ENCODE measurements at places on chromosomes 2 and 18. TPM values are rescaled to one million over a fixed set of nuclear protein-coding genes. Genes with fewer than 3 reads are reported as not detected.

The INPP1 gene
- 19.1 TPM for total RNA-seq

The CCDC74B gene
- 2.2 TPM for total RNA-seq

The DIS3L2 gene
- total RNA-seq, result 33.5 TPM

The DLX1 gene
- total RNA-seq, result not detected

The GPR155 gene
- total RNA-seq, result 3.8 TPM

The UGT1A3 gene
- not detected for total RNA-seq

The SLC5A6 gene
- 24.6 TPM for total RNA-seq

The SKA1 gene
- 1.7 TPM for total RNA-seq

The MYO7B gene
- total RNA-seq, result 1.2 TPM

The PROKR1 gene
- not detected for total RNA-seq

The UGT1A6 gene
- not detected for total RNA-seq

The EVX2 gene
- total RNA-seq, result not detected

The FBXO41 gene
- total RNA-seq, result 2.3 TPM

The PIEZO2 gene
- 100.0 TPM for total RNA-seq

The CRYBA2 gene
- total RNA-seq, result not detected

The ASB18 gene
- total RNA-seq, result not detected

The HSPE1 gene
- total RNA-seq, result 146 TPM

The KCNF1 gene
- 2.3 TPM for total RNA-seq

The FBXO36 gene
- total RNA-seq, result 1.9 TPM

The UGT1A4 gene
- 0.12 TPM for total RNA-seq

The ACVR1 gene
- 22.3 TPM for total RNA-seq

The DCAF17 gene
- total RNA-seq, result 15.3 TPM

The ZNF521 gene
- 118 TPM for total RNA-seq

The CEP68 gene
- total RNA-seq, result 15.8 TPM

The ALPI gene
- total RNA-seq, result not detected

The TUBA4B gene
- not detected for total RNA-seq

The CNDP1 gene
- not detected for total RNA-seq

The ANKRD62 gene
- total RNA-seq, result not detected

The ASAP2 gene
- total RNA-seq, result 71.6 TPM

The SNRPD1 gene
- 33.3 TPM for total RNA-seq

The CTNNA2 gene
- total RNA-seq, result not detected

The SLC9A4 gene
- not detected for total RNA-seq

The VWC2L gene
- not detected for total RNA-seq

The ALPG gene
- not detected for total RNA-seq

The REG1A gene
- not detected for total RNA-seq

The NCKAP5 gene
- total RNA-seq, result 9.9 TPM

The MTX2 gene
- total RNA-seq, result 48.2 TPM

The FAM110C gene
- total RNA-seq, result 0.34 TPM

The METAP1D gene
- total RNA-seq, result 2.4 TPM

The DCC gene
- 0.06 TPM for total RNA-seq

The ADD2 gene
- 0.47 TPM for total RNA-seq

The NDUFB3 gene
- total RNA-seq, result 73.9 TPM

The NAT8 gene
- not detected for total RNA-seq

The WDFY1 gene
- total RNA-seq, result 79.6 TPM

The PELI1 gene
- 25.7 TPM for total RNA-seq

The EEF1B2 gene
- 290 TPM for total RNA-seq

The SLC23A3 gene
- 1.3 TPM for total RNA-seq

The NLRC4 gene
- not detected for total RNA-seq

The CIB4 gene
- not detected for total RNA-seq

The TTN gene
- total RNA-seq, result 0.41 TPM

The ADAM23 gene
- 5.8 TPM for total RNA-seq

The SOX11 gene
- 12.7 TPM for total RNA-seq

The G6PC2 gene
- not detected for total RNA-seq

The CFAP65 gene
- not detected for total RNA-seq

The RTKN gene
- total RNA-seq, result 14.5 TPM
